ENCODE measurements at places on chromosomes 1 and 21. TPM values are rescaled to one million over a fixed set of nuclear protein-coding genes. Genes with fewer than 3 reads are reported as not detected.

GRCh38 chr21:41055266-41055665 lies 112.7 kb upstream of the BACE2 start:
- DNase-seq: no peak

Gene SEC16B
- 0.98 TPM for polyA plus RNA-seq

Gene MASP2
- not detected for polyA plus RNA-seq

GRCh38 chr1:119984771-119985170 lies 84.7 kb downstream of the NOTCH2 start:
- no peak for DNase-seq

Gene OR6K3
- polyA plus RNA-seq: not detected

Gene LELP1
- not detected for polyA plus RNA-seq

Gene SLC1A7
- polyA plus RNA-seq: 0.20 TPM
